Heart right ventricle (tissue), 16 donors: ENCODE measurements at places on chromosomes 16 and 17. TPM values are rescaled to one million over a fixed set of nuclear protein-coding genes. Genes with fewer than 3 reads are reported as not detected.

The KAT2A gene
- total RNA-seq = 10.1 TPM

DNA sequence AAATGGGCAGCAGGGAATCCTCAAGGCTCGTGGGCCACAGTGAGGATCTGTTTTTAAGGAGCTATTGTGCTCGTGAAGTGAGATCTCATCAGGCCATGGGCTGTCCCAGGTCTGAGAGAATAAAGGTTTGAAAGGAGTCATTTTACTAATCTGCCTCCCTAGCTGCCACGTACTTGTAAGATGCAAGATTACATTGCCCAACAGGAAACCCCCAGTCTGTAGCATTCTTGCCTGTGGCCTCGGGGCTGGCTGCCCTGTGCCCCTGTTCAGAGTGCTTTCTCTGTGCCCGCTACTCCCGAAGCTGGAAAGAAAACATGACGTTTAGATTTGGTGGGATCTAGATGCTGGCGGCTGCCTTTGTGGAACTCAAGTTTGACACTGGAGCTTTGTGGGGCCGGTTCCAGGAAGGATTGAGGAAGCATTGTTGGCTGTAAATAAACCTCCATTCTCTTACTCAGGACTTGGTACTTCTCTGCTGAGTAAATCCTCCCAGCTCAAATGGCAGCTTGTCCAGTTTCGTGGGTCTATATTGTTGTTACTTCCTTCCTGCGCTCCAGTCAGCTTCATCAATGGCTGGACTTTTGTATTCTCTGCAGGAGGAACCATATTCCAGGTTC is 21.2 kb downstream of the SAP30BP start:
- H3K36me3 ChIP-seq = no peaks in the 10 kb centered on the region
- H3K27ac ChIP-seq = peak overlapping the region; percentile 76
- H3K4me1 ChIP-seq = peaks cover 94% of the 10 kb centered on the region
- no peak overlapping the region for H3K4me3 ChIP-seq

The ZNF750 gene
- total RNA-seq = not detected

DNA sequence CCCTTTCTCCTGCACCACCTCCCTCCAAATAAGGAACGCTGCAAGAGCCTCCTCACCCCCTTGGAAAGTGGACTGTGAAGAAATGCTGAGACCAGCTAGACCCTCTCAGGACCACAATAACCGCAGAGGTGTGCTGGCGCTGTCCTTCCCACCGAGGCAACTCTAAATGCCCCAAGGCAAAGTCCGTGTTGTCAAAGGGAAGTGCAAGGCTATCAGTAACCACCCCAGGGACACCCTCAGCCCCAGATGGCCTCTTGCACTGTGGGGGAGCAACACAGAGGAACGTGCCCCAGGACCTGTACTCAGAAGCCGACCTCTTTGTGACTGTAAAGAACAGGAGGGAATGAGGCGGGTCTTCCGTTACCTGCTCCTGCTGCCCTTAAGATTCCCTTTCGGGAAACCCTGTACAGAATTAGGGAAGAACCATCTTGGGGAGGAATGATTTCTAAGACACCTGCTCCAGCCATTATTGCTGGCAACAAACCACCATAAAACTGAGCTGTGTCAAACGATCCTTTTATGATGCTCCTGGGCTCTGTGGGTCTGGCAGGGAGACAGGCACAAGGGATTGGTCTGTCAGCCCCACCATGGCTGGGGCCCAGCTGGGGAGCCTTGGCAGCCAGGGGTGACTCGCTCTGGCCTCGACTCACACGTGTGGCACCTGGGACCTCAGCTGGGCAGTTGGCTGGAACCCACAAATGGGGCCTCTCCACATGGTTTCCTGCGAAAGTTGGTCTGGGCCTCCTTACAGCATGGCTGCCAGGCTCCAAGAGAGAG is 14.6 kb upstream of the MED9 start:
- no peak for DNase-seq
- no peaks in the 10 kb centered on the region for H3K4me1 ChIP-seq
- no peaks in the 10 kb centered on the region for H3K36me3 ChIP-seq
- no peak overlapping the region for H3K4me3 ChIP-seq
- no peaks in the 10 kb centered on the region for H3K27me3 ChIP-seq
- H3K27ac ChIP-seq = no peak overlapping the region

The ZMYND15 gene
- total RNA-seq = 2.1 TPM

- H3K4me3 ChIP-seq = peak overlapping the region; percentile 88
- peaks cover 41% of the 10 kb centered on the region for H3K4me1 ChIP-seq
- H3K27ac ChIP-seq = peak overlapping the region; percentile 99
- peaks cover 17% of the 10 kb centered on the region for H3K36me3 ChIP-seq
- DNase-seq = no peak
- no peaks in the 10 kb centered on the region for H3K27me3 ChIP-seq
Measured at GRCh38 chr17:7559320-7560171, 996 bp downstream of the TNFSF13 start.

- no peak overlapping the region for H3K27ac ChIP-seq
- DNase-seq = no peak
- no peaks in the 10 kb centered on the region for H3K27me3 ChIP-seq
- no peaks in the 10 kb centered on the region for H3K4me1 ChIP-seq
- no peaks in the 10 kb centered on the region for H3K36me3 ChIP-seq
- no peak overlapping the region for H3K4me3 ChIP-seq
Measured at GRCh38 chr16:61813339-61813738, 222.9 kb downstream of the CDH8 start.

- H3K4me3 ChIP-seq = no peak overlapping the region
- no peaks in the 10 kb centered on the region for H3K27me3 ChIP-seq
- peaks cover 21% of the 10 kb centered on the region for H3K4me1 ChIP-seq
- no peak for DNase-seq
Measured at GRCh38 chr16:83960521-83961249, 7.4 kb upstream of the NECAB2 start.

The VMO1 gene
- not detected for total RNA-seq

- peak; percentile 41 for DNase-seq
- peak overlapping the region; percentile 83 for H3K27ac ChIP-seq
- H3K36me3 ChIP-seq = peaks cover 3% of the 10 kb centered on the region
- H3K4me1 ChIP-seq = peaks cover 99% of the 10 kb centered on the region
- peak overlapping the region; percentile 11 for H3K4me3 ChIP-seq
- H3K27me3 ChIP-seq = no peaks in the 10 kb centered on the region
Measured at GRCh38 chr16:75256696-75257343, 5.4 kb upstream of the BCAR1 start.

GRCh38 chr17:39000021-39000601 is 32.9 kb upstream of the FBXO47 start:
- H3K4me1 ChIP-seq = peaks cover 4% of the 10 kb centered on the region
- H3K4me3 ChIP-seq = no peak overlapping the region
- DNase-seq = no peak
- H3K36me3 ChIP-seq = no peaks in the 10 kb centered on the region

GRCh38 chr17:75079023-75079373 is 8.8 kb upstream of the SLC16A5 start:
- H3K27ac ChIP-seq = no peak overlapping the region
- peaks cover 30% of the 10 kb centered on the region for H3K4me1 ChIP-seq
- no peaks in the 10 kb centered on the region for H3K36me3 ChIP-seq

GRCh38 chr17:50273654-50274040 is 619 bp upstream of the TMEM92 start:
- H3K4me3 ChIP-seq = peak overlapping the region; percentile 62
- peaks cover 2% of the 10 kb centered on the region for H3K4me1 ChIP-seq
- H3K27me3 ChIP-seq = peaks cover 34% of the 10 kb centered on the region
- no peak for DNase-seq
- no peaks in the 10 kb centered on the region for H3K36me3 ChIP-seq
- H3K27ac ChIP-seq = no peak overlapping the region

- H3K27me3 ChIP-seq = peaks cover 61% of the 10 kb centered on the region
- DNase-seq = no peak
- peak overlapping the region; percentile 80 for H3K27ac ChIP-seq
- H3K4me1 ChIP-seq = peaks cover 43% of the 10 kb centered on the region
Measured at GRCh38 chr17:79796444-79796762, 474 bp downstream of the CBX8 start.
